Thoracic aorta (tissue), 2 donors: ENCODE measurements at places on chromosomes 6 and 20. TPM values are rescaled to one million over a fixed set of nuclear protein-coding genes. Genes with fewer than 3 reads are reported as not detected.

- no peak overlapping the region for H3K4me3 ChIP-seq
- no peaks in the 10 kb centered on the region for H3K36me3 ChIP-seq
- H3K27me3 ChIP-seq, result no peaks in the 10 kb centered on the region
- H3K27ac ChIP-seq, result no peak overlapping the region
- DNase-seq, result no peak
- H3K4me1 ChIP-seq, result no peaks in the 10 kb centered on the region
These were observed 56.4 kb downstream of the AIG1 start for GRCh38 chr6:143117108-143117507.

- no peaks in the 10 kb centered on the region for H3K4me1 ChIP-seq
- H3K27me3 ChIP-seq, result no peaks in the 10 kb centered on the region
- DNase-seq, result no peak
- no peak overlapping the region for H3K27ac ChIP-seq
These were observed 164.1 kb downstream of the RNF144B start for GRCh38 chr6:18551228-18551627.

DNA sequence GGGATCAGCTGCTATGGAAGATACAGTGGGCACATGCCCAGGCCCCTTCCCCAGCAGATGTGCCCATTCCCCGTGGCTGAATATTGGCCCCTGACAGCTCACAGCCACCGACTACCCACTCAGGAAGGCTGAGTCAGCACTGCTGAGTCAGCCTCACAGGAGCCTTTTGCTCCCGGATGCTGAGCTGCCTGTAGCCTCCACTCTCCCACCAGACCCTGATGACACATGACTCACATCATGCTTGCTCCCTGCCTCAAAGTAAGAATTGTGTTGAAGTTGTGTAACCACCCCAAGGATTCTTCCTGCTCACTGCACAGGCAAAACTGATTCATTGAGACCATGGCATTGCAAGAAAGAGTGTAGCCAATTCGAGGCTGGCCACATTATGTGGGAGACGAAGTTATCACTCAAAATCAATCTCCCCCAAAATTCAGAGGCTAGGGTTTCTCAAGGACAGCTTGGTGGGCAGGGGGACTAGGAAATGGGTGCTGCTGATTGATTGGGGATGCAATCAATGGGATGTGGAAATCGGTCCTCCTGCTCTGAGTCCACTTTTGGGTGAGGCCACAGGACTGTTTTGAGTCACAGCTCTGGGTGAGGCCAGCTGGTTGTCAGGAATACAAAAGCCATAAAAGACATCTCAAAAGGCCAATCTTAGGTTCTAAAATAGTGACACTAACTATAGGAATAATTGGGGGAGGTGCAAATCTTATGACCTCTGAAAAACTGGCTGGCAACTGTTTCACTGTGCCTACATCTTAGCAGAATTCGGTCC lies 556.6 kb upstream of the CDH4 start:
- H3K4me1 ChIP-seq, result no peaks in the 10 kb centered on the region
- no peak overlapping the region for H3K27ac ChIP-seq
- H3K36me3 ChIP-seq, result no peaks in the 10 kb centered on the region
- H3K27me3 ChIP-seq, result no peaks in the 10 kb centered on the region

Gene POPDC3
- total RNA-seq, result not detected

Gene ENTPD6
- total RNA-seq, result 107 TPM

GRCh38 chr6:100343316-100344077 lies 121.2 kb downstream of the SIM1 start:
- no peak overlapping the region for H3K4me3 ChIP-seq
- H3K4me1 ChIP-seq, result peaks cover 35% of the 10 kb centered on the region
- H3K27ac ChIP-seq, result no peak overlapping the region

- H3K27me3 ChIP-seq, result no peaks in the 10 kb centered on the region
- DNase-seq, result no peak
- H3K36me3 ChIP-seq, result no peaks in the 10 kb centered on the region
- H3K27ac ChIP-seq, result peak overlapping the region; percentile 4
- H3K4me3 ChIP-seq, result no peak overlapping the region
- peaks cover 32% of the 10 kb centered on the region for H3K4me1 ChIP-seq
These were observed 4.3 kb downstream of the UBE2V1 start for GRCh38 chr20:50108556-50109235.

DNA sequence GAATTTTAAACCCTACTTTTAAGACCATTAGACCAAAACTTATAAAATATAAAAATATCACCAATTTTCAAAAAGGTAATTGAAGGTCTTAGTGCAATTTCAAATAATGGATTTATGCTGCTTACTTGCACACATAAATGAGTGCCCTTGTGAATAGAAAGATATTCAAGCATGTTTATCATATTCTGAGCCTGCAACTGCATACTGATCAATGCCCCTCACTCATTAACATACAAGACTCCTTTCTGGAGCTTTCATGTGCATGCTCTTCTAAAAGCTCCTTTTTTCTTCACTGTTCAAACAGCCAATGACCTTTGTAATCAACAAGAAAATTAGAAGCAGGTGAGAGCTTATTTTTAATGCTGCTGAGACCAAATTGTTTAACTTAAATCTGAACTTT lies 1139.3 kb downstream of the HACE1 start:
- no peak overlapping the region for H3K4me3 ChIP-seq
- DNase-seq, result no peak
- no peak overlapping the region for H3K27ac ChIP-seq

GRCh38 chr6:18347021-18347577 lies 40.1 kb upstream of the RNF144B start:
- no peak overlapping the region for H3K4me3 ChIP-seq
- DNase-seq, result no peak
- H3K36me3 ChIP-seq, result no peaks in the 10 kb centered on the region

DNA sequence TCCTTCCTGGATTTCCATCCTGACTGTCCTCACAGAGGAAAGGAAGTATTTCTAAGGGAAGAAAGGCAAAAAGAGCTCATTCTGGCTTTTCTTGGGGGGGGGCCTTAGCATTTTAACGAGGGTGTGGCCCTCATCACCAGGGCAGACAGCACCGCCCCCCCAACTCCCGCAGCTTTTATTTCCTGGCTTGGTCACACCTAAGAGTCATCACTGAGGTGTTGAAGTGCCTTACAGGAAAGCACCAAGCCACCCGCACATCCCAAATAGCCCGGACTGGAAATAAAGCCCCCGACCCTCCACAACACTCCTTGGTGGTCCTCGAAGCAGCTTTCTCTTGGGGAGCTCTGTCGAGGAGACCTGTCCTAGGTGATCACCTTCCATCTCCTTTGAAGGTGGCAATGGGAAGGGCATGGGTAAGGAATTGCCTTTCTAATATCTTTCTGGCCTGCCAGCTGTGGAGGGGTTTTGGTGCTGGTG lies 1.3 kb downstream of the PTK7 start:
- H3K4me1 ChIP-seq, result peaks cover 8% of the 10 kb centered on the region
- no peaks in the 10 kb centered on the region for H3K27me3 ChIP-seq
- H3K27ac ChIP-seq, result no peak overlapping the region
- peak overlapping the region; percentile 67 for H3K4me3 ChIP-seq
- DNase-seq, result no peak

GRCh38 chr20:9573335-9574151 lies 59.2 kb downstream of the LAMP5 start:
- DNase-seq, result no peak
- H3K36me3 ChIP-seq, result no peaks in the 10 kb centered on the region
- no peak overlapping the region for H3K27ac ChIP-seq
- H3K27me3 ChIP-seq, result no peaks in the 10 kb centered on the region
- no peaks in the 10 kb centered on the region for H3K4me1 ChIP-seq
- H3K4me3 ChIP-seq, result no peak overlapping the region

DNA sequence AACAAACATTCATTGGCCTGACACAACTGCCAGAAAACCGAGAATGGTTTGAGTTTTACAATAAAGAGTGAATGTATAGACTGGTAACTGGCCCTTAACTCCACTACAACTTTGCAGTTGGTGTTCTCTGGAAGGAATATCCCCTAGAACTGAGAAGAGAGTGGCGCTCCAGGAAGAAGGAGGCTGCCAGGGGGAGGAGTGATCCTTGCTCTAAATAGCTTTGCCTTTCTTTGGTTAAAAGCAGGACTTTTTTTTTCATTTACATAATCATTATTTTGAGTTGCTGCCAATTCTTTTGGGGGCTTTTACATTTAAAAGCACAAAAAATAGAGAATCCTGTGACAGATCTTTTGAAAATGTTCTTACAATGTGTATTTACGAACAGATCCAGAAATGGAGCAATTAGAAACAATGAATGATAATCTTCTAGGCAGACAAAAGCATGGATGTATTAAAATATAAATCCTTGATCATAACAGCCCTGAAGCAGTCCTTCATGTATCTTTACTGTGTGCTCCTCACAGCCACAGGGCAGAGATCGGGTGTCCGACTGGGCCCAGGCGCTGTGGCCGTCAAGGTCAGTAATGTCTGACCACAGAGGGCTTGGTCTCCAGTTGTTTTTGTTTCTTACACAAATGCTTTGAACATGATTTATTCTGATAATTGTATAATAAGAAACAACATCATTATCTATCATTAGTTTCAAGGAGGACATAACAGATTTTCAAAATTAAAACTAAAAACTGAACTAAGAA lies 612.2 kb downstream of the HDGFL1 start:
- H3K4me1 ChIP-seq, result no peaks in the 10 kb centered on the region
- H3K27ac ChIP-seq, result no peak overlapping the region
- no peaks in the 10 kb centered on the region for H3K36me3 ChIP-seq
- DNase-seq, result no peak
